ENCODE measurements at places on chromosomes 1 and 21.

DNA sequence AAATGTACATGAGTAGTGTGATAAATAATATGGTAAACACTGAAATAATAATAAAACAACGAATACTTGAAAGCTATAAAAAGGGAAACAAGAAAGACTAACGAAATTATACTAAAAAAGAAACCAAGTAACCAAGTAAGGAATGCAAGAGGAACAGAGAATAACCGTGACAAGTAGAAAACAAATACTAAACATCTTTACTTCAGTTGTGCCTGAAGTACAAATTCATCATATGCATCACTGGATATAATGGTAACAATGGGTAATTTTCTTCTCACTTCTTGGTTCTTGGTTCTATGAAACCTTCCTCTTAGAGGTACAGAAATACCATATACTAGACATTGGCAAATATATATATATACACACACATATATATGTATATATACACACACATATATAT lies 1093.6 kb upstream of the B3GALT2 start:
- DNase-seq = no peak

DNA sequence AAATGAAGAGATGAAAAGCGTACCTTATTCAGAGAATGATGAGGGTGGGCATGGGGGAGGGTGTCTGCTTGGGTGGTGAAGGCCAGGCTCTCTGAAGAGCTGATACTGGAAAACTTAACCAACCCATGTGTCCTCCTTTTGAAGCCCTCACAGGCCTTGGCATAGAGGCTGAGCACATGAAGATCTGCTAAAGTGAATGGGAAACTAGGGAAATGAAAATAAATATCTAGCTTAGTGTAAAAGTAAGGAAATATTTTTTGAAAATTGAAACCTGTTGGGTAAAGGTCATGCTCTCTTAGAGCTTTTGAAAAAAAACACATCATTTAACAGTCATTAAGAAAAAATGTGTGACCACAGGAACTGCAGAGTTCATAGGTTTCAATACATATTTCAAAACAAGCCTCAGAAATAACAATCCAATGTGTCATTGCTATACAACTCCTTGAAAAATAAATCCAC lies 40.5 kb upstream of the RALGPS2 start:
- DNase-seq = peak; percentile 76

GRCh38 chr1:97245682-97246081 lies 524.1 kb downstream of the PTBP2 start:
- no peak for DNase-seq

DNA sequence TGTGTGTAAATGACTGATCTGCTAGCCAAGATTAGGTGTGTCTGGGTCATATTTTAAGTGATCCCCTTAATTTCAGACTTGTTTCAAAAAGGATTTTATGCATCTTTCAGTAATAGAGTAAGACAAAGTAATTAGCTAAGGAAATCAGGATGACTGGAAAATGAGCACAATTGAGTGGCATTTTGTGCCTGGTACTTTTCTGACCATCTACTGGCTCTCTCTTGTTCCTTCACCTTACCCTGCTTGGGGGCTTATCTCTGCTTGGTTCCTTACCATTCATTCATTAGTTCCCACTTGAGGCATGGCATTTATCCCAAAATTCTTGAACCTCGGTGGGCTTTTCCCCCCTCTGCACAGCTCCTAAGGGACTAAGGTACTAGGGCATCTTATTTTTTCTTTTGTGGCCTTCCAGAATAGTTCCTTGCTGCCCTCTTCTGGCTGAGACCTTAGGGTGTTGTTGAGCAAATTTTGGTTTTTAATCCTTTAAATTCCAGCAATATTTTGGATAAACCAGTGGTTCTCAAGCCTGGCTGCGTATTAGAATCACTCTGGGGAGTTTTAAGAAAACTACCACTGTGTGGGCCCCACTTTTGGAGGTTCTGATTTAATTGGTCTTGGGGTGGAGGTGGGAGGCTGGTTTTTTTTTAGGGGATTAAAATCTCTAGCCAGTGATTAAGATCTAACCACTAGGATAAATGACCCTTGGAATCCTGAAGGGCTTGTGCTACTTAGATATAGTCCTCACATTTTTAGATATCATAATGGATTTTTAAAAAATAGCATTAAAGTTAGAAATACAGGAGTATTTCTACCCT lies 50.8 kb downstream of the HS2ST1 start:
- DNase-seq = peak; percentile 8

- DNase-seq = no peak
These were observed 14.4 kb downstream of the FHAD1 start for GRCh38 chr1:15261155-15262002.

DNA sequence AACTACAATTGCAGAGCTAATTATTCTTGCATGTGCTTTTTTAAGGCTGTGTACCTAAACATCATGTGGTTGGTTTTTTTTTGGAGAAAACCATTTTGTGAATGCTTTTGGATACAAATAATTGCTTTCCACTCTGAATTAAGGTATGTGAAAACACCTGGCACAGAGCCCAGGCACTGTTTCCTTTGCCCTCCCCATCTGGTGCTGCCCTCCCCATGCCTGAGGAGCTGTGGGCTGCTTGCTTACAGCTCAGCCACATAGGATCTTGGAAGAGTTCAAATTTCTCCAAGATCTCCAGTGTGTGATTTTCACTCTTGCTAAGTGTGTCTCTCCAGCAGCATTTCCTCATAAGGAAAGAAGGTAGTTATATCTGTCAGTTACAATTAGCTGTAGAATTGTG lies 27.8 kb downstream of the DNM3 start:
- no peak for DNase-seq

GRCh38 chr1:228850141-228851100 lies 115.1 kb downstream of the RHOU start:
- DNase-seq = no peak

DNA sequence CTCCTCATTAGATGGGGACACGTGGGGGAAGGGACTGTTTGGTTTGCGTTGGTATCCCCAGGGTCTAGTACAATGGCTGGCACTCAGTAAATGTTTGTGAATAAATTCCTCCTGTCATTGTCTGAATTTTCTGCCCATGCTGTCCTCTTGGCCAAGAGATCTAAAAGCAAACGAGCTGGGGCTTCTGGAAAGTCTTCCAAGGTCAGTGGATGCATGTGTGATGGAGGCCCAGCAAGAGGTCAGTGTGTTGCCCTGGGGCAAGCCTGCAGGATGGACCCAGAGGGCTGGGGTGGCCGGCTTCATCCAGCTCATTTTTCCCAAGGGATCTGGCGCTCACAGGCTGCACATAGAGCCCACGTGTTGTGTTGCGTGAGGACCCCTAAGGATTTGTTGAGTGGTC lies 30.0 kb upstream of the JUN start:
- no peak for DNase-seq

DNA sequence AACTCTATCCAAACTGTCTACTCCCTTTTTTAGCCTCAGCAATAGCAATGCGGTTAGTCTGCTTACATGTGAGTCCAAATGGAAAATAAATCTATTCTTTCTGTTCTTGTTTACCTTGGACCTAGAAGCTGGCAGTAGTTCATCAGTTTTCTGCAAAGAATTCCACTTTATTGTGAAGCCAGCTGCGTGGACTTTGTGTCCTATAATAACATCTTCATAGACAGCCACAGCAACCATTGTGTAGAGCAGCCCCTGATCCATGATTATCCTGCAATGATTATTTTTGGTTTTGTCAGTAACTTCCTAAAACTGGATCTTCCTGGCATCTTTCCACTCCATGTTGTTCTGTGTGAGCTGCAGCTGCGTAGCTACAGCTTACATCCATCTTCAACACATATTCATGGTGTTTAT lies 408.7 kb downstream of the NUF2 start:
- no peak for DNase-seq

- peak; percentile 72 for DNase-seq
These were observed 20.4 kb upstream of the GNG12 start for GRCh38 chr1:67853704-67854103.

DNA sequence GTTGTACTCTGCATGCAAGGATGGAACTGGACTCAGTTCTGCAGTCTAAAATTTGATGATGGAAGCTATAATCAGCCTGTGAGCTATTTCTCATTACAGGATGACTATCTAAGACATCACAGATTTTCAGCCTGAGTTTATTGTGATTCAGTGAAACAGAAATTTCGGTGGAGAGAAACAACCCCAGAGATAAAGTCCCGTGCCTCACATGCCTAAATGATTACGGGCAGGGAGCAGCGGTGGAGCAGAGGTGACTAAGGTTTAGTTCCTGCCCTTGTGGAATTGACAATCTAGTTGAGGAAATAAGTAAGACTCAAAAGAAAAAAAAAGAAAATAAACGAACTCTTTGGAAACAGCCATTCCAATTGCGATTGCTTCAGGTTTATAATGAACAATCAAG lies 96.9 kb downstream of the GRIK3 start:
- no peak for DNase-seq

GRCh38 chr1:214029796-214030195 lies 42.0 kb downstream of the PROX1 start:
- no peak for DNase-seq

DNA sequence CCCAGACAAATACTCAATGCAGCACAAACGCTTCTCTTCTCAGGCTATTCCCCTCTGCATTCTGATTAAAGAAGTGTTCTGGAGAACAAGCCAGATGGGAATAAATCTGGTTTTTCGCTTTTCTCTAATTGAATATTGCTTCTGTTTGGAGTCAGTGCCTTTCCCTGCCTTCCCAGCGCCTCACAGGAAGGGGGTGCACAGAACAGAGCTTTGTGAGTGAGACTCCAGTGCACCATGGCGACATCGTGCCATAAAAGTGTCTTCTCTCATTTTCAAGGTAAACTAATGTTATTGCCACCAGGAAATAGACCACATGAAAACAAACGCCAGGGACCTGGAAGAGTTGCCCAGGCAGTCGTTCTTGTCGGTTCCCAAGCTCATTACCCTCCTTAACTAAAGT lies 43.6 kb upstream of the SLC45A1 start:
- no peak for DNase-seq

GRCh38 chr21:44517175-44517899 lies 22.7 kb downstream of the KRTAP10-1 start:
- DNase-seq = peak; percentile 45

DNA sequence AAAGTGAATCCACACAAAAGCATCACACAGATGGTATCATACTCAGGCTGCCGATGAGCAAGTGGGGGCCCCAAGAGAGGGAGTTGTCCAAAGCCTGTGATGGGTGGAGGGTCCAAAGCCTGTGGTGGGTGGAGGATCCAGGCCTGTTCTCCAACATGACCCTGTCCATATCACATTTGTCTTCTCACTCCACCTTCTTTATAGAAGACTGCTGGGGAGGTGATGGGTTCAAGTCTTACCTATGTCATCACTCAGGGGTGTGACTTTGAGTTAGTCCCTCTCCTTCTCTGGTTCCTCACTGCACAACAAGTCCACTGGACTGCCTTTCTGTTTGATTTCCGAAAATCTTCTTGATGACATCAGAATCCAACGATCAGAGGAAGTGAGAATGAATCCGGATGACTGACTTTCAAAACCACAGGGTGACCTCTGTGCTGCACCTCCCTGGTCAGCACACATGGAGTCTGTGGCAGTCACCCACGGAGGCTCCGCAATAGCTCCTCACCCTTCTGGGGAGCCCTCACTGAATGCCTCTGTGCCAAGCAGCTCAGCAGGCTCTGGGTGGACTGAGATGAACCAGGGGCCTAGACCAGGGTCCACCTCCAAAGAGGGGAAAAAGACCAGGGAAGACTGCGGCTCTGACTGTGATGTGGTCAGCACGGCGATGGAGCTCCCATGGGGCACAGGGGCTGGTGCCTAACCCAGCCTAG lies 166.8 kb downstream of the HIVEP3 start:
- no peak for DNase-seq

DNA sequence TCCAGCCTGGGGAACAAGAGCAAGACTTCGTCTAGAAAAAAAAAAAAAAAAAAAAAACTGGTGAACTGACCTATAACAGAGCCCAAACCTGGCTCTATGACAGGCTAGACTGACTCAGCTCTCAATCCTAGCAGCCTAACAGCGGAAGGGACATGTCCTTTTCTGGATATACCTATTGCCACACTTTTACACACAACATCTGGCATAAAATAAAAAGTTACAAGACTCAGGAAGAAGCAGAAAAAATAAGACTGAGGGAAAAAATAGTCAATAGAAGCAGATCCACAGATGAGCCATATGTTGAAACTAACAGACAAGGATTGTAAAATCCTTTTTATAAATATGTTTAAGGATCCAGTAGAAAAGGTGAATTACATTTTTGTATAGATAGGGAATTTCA lies 57.5 kb upstream of the IPO9 start:
- DNase-seq = no peak

Data from HTR-8/SVneo (cell line).